ENCODE measurements at places on chromosomes 4 and X.
A peak's percentile ranks its signal among the peaks of the same experiment; 100 is the strongest.

DNA sequence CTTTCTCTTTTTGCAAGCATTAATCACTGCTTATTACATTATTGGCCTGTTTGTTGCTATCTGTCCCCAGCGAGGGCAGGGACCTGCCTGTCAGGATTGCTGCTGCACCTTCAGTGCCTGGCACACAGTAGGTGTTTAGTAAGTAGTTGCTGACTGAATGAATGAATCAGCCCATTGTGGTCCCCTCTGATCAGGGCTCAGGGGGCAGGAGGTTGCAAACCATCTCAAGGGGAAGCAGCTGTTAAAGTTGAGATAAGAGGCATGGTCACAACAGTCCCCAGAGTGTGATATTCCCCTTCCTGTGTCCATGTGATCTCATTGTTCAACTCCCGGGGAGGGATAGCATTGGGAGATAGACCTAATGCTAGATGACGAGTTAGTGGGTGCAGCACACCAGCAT is 85.4 kb downstream of the WFS1 start:
- no peak for DNase-seq

DNA sequence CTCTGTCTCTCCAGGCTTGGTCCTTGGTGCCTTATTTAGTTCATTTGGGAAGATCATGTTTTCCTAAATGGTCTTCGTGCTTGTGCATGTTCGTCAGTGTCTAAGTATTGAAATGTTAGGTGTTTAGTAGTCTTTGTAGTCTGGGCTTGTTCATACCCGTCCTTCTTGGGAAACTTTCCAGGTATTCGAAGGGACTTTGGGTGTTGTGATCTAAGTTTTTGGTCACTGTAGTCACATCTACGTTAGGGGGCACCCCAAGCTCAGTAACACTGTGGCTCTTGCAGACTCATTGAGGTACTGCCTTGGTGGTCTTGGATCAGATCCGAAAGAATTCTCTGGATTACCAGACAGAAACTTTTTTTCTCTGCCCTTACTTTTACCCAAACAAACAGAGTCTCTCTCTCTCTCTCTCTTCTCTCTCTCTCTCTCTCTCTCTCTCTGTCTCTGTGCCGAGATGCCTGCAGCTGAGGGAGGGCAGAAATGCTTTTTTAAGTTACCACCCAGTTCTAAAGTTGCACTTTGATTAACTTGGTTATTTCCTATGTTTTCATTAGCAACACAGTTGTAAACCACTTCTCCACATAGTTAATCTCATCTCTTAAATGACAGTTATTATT is 67.6 kb upstream of the SLC7A3 start:
- DNase-seq = no peak

GRCh38 chr4:1939664-1940509 is 68.7 kb downstream of the NSD2 start:
- DNase-seq = peak; percentile 66

- DNase-seq = no peak
These were observed 65.7 kb upstream of the PAGE1 start for GRCh38 chrX:49761481-49761880.

Data from AG09309 (cell line).